KG1 (cell line): ENCODE measurements at places on chromosomes 5 and 9.

GRCh38 chr9:16709924-16710323 is 160.5 kb downstream of the BNC2 start:
- no peak for DNase-seq

DNA sequence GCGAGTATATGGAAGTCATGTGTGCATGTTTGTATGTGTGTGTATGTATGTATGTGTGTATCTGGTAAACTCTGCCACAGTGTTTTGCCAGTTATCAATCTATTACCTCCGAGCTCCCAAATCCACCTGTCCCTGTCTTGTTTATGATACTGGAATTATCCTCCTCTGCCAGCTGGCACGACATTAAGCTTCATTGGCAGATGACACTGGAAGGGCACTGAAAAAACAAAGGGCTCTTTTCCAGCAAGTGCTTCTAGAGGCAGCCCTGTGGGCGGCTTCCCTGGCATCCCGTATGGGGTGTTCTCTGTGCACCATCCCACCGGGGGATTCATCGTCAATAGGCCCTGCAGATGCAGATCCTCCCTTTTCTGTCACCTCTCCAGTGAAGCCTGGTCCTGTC is 221.5 kb downstream of the MSX2 start:
- no peak for DNase-seq

- no peak for DNase-seq
Measured at GRCh38 chr9:17682684-17683083, 103.8 kb downstream of the SH3GL2 start.

GRCh38 chr5:9201761-9202160 is 344.1 kb downstream of the SEMA5A start:
- no peak for DNase-seq

- DNase-seq = no peak
Measured at GRCh38 chr9:124012368-124013301, 1.1 kb downstream of the LHX2 start.

DNA sequence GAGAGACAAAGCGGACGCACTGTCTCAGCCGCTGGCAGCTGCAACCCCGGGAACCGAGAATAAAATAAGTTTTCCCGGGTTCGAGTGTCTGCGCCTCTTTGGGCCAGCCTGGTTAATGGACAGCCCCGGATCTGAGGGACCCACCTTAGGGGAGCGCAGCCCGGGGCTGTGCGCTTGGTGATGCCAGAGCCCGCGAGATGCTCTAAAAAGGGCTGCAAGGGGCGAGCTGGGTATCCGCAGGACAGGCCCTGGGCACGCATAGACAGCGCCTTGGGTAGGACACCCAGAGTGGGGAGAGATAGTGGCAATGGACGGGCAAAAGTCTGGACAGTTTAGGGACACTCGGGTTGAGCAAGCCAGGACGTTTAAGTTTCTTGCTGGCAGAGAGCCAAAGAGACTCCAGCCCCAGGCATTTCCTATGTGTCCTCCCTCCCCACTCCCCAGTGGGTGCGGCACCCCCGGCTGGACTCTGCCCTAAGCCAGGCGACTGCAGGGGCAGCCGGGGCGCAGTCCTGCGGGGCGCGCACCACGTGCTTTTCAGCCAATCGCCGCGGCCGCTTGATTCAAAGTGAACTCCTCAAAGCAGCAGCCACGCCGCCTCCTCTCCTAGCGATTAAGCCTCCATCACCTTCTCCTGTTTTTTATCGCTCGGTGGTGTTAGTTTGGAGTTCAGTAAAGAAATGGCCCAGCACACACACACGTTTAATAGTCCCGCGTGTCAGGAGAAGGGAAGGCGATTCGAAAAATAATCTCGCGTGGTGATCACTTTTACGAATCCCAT is 616 bp upstream of the ENC1 start:
- DNase-seq = peak; percentile 49

DNA sequence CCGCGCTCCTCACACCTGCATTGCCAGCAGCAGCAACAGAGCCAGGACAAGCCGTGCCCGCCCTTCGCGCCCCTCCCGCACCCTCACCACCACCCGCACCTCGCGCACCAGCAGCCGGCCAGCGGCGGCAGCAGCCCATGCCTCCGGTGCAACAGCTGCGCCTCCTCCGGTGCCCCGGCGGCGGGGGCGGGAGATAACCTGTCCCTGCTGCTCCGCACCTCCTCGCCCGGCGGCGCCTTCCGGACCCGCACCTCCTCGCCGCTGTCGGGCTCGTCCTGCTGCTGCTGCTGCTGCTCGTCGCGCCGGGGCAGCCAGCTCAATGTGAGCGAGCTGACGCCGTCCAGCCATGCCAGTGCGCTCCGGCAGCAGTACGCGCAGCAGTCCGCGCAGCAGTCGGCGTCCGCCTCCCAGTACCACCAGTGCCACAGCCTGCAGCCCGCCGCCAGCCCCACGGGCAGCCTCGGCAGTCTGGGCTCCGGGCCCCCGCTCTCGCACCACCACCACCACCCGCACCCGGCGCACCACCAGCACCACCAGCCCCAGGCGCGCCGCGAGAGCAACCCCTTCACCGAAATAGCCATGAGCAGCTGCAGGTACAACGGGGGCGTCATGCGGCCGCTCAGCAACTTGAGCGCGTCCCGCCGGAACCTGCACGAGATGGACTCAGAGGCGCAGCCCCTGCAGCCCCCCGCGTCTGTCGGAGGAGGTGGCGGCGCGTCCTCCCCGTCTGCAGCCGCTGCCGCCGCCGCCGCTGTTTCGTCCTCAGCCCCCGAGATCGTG is 517 bp downstream of the KCNN2 start:
- DNase-seq = no peak

GRCh38 chr5:142013734-142014521 is 1.1 kb upstream of the GNPDA1 start:
- no peak for DNase-seq

GRCh38 chr9:88990041-88990728 is 1.1 kb upstream of the S1PR3 start:
- DNase-seq = no peak

DNA sequence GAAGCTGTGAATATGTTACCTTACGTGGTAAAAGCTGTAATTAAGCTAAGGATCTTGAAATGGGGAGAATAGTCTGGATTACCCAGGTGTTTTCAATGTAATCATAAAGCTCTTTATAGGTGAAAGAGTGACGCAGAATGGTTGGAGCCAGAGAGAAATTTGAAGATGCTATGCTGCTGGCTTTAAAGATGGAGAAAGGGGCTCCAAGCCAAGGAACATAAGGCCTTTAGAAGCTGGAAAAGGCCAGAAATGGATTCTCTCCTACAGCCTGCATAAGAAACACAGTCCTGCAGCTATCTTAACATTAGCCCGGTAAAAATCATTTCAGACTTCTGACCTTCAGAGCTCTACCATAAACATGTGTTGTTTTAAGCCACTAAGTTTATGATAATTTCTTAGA is 243.3 kb upstream of the VLDLR start:
- no peak for DNase-seq
